ENCODE measurements at places on chromosomes 6 and 20.
A peak's percentile ranks its signal among the peaks of the same experiment; 100 is the strongest.

DNA sequence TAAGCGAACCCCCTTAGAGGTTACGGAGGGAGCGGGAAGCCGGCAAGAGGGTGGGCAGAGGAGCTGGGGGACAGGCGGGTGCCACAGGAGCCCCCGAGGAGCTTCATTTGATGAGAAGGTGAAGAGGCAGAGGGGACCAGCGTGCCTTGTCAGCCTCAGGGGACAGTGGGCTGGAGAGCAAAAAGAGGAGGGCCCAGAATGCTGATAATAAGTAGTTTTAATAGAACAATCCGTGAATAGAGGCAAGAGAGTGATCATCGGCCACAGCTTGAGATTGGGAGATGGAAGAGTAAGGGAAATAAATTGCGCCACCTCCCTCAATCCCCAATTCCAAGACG is 1.3 kb downstream of the COL19A1 start:
- no peak for DNase-seq

DNA sequence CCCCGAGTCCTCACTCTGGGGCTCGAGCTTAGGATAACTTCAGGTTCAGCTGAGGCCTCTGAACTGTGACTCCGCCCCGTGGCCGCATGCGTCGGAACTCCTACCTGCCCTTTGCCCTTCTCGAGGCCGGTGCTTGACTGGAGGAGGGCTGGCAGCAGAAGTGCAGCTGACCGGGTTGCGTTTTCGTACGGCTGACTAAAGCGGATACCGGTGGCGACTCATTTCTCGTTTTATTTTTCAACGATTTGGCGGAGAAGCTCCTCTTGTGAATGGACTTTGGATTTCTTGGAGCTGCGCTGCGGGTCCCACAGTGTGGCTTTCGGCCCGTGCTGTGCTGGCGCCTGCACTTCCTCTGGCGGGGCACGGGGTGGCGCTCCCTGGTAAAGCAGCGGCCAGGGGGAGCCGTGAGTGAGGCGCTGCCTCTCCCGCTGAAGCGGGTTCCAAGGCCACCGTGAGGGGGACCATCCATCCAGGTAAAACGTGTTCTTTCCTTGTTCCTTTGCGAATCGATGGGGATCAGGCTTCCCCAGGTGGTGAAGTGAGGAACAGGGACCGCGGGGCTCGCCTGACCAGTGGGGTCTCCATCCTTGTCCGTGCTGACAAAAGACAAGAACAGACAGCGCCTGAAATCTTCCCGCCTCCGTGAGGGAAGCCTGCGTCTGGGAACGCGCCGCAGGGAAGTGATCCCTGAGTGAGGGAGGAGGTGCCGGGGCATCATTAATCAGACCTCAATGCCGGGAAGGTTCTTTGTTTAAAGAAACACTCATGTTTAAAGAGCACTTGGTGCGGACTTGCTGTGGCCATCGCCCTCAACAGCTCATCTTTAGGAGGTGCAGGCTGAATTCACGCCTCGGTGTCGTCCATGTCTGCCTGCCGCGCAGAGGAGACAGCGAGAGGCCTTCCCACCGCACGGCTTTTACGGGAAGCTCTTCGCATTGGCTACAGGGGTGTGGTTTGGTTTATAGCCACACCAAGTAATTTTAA is 38.8 kb downstream of the ERMARD start:
- DNase-seq = peak; percentile 78

GRCh38 chr20:48599106-48599747 is 228.6 kb downstream of the PREX1 start:
- no peak for DNase-seq

GRCh38 chr6:85344996-85345395 is 104.9 kb upstream of the NT5E start:
- no peak for DNase-seq

- DNase-seq = no peak
These were observed 64.8 kb upstream of the BEND3 start for GRCh38 chr6:107180099-107180498.

DNA sequence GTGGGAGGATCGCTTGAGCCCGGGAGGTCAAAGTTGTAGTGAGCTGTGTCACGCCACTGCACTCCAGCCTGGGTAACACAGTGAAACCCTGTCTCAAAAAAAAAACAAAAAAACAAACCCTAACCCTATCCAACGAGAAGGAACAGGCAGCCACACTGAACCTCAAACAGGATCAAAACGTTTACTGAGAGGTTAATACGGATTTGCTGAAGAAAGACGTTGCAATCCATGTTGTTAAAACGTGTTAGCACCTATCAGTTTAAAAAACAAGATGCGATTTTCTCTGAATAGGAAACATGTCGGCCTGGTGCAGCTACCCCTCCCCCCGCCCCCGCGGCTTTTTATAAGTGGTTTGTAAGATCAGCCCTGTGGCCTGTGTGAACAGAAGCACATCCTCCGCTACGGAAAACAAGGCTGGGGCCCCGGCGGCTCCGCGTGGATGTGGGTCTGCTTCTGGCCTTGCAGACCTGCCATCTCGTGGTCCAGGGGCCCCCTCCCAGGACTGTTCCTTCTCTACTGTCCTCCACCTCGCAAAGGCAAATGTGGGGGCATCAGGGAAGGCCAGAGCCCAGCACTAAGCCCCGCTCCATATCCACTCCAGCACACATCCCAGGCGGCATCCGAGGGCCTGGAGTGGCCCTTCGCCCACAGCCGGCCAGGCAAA is 11.4 kb downstream of the SLC2A4RG start:
- peak; percentile 19 for DNase-seq

DNA sequence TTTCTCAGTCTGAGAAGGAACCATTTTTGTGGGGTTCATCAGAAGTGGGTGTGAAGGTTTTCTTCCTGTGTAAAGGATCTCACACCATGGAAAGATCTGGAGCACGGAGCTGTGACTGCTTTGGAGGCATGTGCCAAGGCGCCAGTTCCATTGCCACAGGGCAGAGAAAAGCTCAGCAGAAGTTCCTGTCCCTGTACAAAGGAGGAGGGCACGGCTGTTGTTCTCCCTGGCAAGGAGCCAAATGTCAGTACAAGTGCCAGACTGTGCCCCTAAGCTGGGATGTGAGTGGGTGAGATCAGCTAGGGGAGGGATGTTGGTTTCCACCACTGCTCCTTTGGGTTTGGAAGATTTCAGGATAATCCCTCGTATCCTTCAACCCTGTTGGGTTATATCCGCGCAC is 117.3 kb downstream of the CRYBG1 start:
- no peak for DNase-seq

GRCh38 chr6:129777371-129777770 is 67.4 kb upstream of the ARHGAP18 start:
- no peak for DNase-seq

DNA sequence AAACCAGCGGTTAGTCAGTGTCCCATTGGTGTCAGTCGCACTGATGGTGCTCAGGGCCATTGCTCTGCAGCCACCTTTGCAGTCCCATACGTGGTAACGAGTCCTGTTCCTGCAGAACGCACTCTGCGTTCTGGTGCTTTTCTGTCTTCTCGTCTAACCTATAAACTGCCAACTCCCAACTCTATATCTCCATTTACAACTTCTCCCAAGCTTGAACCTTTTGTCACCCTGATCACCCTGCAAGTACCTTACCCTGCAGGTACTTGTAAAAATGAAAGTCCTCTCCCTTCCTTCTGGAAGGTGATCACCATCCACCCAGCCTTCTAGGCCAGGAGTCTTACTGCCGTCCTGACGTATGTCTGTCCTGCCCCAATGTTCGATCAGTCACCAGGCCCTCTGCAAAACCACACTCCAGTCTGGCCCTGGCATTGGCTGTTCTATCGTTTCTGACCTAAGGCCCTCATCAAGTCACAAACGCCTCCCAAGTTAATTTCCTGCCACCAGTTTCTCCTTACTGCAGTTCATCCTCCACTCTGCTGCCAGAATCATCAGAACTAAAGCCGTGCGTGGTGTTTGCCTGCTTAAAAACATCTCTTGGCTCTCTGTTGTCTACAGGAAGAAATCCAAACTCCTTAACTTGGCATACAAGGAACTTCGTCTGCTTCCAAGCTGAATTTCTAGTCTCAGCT is 7.9 kb downstream of the RREB1 start:
- no peak for DNase-seq

GRCh38 chr6:160069050-160069454 is 52.6 kb upstream of the SLC22A1 start:
- DNase-seq = no peak

- DNase-seq = no peak
These were observed 1.5 kb downstream of the SLC9A8 start for GRCh38 chr20:49814057-49814694.

DNA sequence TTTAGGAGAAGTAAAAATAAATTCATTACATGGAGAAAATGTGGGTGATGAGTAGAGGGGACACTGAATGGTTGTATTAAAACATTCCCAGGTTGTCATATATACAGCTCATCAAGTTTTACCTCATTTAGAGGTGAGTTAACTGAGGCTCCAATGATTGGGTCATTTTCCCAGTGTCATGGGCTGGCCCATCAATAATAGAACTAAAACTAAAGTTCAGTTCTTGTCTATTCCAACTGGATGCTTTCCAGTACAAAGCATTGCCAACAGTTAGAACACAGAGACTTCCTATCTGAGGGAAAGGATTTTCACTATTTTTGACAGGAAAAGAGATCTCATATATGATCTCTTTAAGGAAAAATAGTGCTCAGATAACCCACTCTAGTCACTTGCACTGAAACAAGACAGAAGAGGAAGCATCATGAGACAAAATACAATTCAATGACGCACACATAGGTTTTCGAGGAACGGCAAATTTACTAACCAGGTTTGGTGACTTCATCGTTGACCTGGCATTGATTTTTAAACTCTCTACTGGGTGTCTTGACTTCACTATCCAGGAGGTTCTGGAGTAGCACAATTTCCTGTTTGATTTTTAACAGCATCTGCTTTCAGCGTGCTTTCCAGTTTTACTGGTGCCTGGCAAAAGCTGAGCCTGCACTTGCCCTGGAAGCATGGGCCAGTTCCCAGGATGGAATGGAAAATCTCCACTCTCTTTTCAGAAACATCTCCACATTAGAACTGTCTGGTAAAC is 195.5 kb upstream of the FBXL4 start:
- DNase-seq = no peak

DNA sequence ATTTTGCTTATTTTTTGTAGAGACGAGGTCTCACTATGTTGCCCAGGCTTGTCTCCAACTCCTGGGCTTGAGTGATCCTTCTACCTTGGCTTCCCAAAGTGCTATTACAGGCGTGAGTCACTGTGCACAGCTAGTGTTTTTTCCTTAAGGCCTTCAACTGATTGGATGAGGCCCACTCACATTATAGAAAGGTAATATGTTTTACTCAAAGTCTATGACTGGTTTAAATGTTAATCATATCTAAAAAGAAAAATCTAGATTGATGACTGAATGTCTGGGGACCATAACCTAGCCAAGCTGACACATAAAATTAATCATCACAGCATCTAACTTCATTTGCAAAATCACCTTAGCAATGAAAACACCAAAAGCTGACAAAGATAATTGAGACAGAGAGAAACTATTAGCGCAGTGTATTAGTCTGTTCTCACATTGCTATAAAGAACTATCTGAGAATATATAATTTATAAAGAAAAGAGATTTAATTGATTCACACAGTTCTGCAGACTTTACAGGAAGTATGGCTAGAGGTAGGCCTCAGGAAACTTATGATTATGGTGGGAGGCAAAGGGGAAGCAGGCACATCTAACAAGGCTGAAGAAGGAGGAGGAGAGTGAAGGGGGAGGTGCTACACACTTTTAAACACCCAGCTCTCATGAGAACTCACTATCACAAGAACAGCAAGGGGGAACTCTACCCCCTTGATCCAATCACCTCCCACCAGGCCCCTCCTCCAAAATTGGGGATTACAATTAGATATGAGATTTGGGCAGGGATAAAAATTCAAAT is 66.8 kb upstream of the ARHGAP18 start:
- peak; percentile 81 for DNase-seq

- no peak for DNase-seq
These were observed 73.5 kb downstream of the RTN4IP1 start for GRCh38 chr6:106555767-106556166.

DNA sequence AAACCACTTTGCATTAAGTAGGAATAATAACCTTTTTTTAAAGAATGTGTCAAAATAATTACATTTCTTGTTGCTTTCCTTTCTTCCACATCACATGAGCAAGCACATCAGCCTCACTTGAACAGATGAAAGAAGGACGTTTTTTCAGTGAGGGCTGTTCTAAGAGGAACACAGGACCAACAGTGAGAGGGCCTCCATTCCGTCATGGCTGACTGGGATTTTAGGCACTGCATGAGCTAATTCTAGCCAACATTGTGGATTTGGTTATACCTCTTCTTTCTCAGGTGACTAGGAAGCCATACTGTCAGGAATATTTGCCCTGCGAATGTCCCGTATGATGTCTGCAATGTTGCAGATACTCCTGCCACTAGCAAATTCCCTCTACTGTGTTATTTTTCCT is 87.6 kb downstream of the LINC00237 start:
- DNase-seq = no peak

DNA sequence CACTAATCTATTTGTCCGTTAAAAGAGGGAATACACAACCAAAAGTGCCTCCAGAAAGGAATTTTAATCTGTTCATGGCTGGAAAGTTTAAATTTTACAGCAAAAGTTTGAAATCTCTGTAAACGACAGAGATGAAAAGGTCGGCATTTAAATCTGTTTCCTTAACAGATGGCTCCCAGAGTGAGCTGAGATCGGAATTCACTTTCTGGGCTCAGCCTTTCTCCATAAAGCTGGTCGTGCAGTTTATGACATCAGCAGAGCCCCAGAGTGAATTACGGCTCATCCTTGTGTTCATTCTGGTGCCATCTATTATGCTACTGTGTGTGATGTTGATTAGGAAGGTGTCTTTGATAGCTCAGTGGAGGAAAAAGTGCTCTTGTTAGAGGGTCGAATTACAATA is 117.6 kb upstream of the ZFP64 start:
- no peak for DNase-seq

DNA sequence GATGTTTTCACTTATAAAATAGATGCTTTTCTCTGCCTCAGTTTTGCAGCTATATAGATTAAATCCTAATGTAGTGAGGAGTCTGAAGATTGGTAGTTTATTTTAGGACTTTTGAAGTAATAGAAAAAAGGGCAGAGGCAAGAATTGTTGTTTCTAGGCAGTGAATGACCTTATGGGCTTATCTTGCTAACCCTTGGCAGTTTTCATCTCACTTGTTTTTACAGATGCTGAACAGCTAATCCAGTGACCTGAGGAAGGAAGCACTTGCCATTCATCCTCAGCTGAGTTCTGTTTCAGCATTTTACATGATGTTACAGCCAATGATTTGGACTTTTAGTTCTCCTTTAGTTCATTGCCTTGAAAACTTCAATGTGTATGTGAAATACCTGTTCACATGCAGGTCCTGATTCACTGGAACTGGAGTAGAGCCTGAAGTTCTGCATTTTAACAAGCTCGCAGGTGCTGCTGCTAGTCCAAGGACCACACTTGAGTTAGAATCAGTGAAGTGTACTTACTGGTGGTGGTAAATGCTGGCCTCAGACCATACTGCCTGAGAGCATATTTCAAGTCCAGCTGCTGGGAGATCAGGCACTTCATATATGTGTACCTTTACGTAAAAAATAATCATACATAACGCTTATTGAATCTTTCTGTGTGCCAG is 86.9 kb downstream of the TULP4 start:
- DNase-seq = no peak

DNA sequence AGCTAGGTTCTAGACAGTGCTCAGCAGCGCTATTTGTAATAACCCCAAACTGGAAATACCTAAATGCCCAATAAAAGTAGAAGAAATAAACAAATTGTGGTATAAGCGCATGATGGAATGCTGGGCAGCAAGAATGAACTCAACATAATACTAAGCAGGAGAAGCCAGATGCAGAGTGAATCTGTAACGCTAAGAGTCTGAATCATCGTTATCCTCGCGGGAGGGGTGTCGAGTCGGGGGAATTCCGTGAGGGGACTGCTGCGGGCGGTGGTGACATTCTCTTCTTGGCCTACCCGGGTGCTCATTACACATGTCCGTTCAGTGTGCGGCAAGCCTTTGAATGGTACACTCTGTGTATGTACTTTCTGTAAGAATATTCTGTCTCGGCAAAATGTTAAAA is 83.7 kb downstream of the SULF2 start:
- no peak for DNase-seq

Measured in KBM-7 (cell line).